ENCODE measurements at places on chromosomes 5 and 9.

DNA sequence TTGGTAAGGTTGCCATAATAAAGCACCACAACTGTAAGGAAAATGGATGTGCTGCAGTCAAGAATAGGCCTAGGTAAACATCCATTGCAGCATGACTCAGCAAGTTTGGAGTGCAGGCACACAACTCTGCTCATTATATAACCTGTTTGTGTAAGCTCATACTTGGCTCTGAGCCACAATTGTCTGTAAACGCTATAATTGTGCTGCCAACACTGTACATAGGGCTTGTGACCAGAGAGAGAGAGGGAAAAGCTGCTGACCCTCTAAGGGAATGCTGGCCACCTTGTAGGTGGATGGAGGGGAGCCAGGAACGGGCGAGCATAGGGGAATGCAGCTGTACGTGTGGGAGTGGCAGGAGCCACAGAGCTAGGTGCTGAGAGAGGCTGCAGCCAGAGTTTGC lies 2186.5 kb upstream of the ACO1 start:
- DNase-seq: no peak

DNA sequence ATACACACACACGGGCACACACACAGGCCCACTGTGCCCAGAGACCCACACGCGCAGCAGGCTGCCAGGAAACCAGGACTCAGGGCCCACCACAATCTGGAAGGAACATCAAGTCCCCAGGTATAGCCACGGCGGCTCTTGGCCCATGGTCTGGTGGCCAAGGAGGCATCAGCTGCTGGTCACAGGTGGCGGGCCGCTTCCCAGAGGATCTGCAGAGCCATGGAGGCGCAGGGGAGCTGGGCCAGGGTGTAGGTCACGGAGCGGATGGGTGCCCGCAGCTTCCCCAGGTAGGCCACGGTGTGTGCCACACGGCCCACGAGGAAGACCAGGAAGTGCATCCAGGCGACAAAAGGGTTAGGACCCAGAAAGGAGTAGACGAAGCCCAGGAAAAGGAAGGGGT lies 13.4 kb downstream of the PTGES start:
- DNase-seq: no peak

DNA sequence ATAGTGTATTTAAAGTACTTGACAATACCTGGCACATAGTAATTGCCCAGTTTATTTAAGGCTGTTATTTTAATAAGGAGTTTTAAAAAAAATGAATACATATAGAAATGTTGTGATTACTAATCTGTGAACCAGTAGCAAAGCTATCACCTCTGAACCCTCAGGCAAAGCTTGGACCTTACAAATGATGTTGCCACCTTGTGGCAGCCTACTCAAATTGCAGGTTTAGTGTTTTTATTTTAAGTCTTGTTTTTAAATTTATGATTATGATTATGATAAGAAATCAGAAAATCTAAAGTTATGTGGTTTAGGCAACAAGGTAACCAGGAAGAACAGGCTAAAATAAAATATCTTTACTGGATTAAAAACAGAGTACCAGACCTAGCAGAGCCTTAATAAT lies 35.8 kb downstream of the PPARGC1B start:
- DNase-seq: no peak

- DNase-seq: no peak
Observed at GRCh38 chr9:124624735-124624992, 117.5 kb upstream of the NR5A1 start.

- no peak for DNase-seq
Observed at GRCh38 chr9:121029469-121029868, 20.6 kb downstream of the C5 start.

DNA sequence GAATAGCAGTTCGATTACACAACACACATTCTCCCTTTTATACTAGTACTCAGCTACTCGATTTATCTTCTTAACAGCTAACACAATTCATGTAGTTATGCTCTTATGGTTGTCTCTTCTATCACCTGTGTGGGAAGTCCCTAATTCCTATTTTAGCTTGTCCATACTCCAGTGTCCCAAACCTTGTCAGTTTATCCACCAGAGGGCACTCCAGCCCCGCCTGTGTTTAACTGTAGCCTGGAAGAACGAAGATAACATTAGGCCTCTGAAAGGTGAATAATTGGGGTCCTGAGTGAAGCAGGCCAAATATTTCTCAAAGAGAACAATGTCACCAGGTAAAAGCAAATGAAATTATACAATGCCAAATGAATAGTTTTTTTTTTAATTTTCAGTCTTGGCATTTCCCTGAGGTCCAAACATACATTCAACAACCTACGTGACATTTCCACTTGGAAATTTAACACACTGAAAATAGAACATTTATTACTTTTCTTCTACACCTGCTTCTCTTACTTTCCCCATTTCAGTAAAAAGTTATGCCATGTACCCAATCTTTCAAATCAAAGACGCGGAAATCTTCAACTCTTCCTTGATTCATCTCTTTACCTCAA lies 560.7 kb downstream of the HTR1A start:
- no peak for DNase-seq
